ENCODE measurements at places on chromosomes 1 and 21.

GRCh38 chr1:241611063-241611462, 29.1 kb downstream of the CHML start:
- DNase-seq = peak; percentile 74

- no peak for DNase-seq
These were observed 23.9 kb downstream of the RAB3B start for GRCh38 chr1:51966559-51966958.

DNA sequence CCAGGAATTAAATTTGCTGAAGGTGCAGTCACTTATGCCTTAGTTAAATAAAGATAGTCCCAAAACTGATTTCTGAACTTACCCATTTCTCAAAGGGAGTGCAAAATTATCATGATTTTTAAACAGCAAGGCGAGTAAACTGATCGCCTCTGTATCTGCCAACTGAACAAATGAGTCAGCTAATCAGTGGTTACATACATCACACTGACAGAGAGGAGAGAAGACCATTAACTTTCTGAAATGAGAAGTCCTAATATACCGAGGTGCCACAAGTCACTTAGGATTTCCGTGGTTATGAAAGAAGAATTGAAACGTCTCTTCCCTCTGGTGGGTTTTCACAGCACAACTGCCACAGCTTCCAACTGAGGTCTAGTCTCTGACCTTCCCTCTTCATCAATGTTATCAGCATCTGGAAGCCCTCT, 400.7 kb downstream of the SMYD3 start:
- DNase-seq = no peak

DNA sequence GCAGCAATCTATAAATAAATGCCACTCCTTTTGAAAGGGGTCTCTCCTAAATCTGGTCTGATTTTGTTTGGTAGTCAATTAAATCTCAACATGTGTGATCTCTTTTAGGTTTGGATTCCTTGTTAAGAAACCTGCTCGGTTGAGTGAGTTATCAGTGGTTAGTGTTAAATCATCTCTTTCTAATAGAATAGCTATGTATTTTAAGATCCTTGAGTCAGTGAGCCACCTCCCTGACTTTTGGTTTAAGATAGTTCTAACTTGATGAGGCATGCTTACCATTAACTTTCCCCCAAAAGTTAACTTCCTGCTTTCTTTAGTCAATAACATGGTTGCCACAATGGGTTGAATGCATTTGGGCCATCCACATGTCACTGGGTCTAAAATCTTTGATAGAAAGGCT, 93.1 kb upstream of the OLFM3 start:
- DNase-seq = no peak

- no peak for DNase-seq
These were observed 52.3 kb upstream of the DNAJC6 start for GRCh38 chr1:65256860-65257708.

GRCh38 chr1:17998889-17999288, 108.7 kb upstream of the IGSF21 start:
- no peak for DNase-seq

DNA sequence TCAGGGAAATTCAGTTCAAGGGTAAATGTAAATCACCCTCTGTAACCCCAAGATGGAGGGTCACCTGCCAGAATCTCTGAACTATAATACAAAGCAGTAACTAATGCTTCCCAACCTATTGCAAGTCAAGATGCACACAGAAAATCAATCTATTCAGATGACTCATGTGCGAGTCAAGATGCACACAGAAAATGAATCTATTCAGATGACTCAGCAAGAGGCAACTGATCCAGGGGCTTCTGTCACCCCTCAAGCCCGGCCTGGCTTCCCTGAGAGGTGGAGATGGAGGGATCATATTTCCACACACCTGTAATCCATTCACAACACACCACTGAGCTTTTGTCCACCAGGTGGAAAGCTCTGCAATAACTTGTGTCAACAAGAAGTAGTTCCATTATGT, 17.4 kb upstream of the HIVEP3 start:
- peak; percentile 57 for DNase-seq

- peak; percentile 50 for DNase-seq
These were observed 155.5 kb downstream of the GLUL start for GRCh38 chr1:182235952-182236650.

DNA sequence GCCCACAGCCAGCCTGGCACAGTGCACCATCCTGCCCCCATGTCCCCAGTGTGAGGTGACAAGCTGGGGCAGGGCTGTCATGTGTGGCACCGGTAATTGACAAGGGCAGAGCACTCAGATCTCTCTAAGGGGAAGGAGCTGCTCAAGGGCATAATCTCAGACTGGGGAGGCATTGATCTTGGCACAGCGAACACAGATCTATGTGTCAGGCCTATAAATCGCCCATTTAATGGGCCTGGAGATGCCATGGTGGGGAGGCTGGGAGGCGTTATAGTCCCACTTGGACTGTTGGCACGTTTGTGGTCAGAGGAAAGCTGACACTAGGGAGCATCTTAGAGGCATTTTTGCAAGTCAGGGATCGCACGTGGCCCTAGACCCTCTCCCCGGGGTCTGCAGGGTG, 594.1 kb downstream of the PTPRU start:
- DNase-seq = no peak

- DNase-seq = peak; percentile 82
These were observed 102.3 kb upstream of the LMO4 start for GRCh38 chr1:87226341-87226760.

- no peak for DNase-seq
These were observed 46.1 kb upstream of the TARS2 start for GRCh38 chr1:150441121-150441520.

- DNase-seq = no peak
These were observed 3.5 kb upstream of the GSTM4 start for GRCh38 chr1:109652402-109652801.

- DNase-seq = no peak
These were observed 15.7 kb downstream of the NLRP3 start for GRCh38 chr1:247431643-247432042.

GRCh38 chr1:47417170-47418044, 1.3 kb downstream of the FOXE3 start:
- DNase-seq = no peak

DNA sequence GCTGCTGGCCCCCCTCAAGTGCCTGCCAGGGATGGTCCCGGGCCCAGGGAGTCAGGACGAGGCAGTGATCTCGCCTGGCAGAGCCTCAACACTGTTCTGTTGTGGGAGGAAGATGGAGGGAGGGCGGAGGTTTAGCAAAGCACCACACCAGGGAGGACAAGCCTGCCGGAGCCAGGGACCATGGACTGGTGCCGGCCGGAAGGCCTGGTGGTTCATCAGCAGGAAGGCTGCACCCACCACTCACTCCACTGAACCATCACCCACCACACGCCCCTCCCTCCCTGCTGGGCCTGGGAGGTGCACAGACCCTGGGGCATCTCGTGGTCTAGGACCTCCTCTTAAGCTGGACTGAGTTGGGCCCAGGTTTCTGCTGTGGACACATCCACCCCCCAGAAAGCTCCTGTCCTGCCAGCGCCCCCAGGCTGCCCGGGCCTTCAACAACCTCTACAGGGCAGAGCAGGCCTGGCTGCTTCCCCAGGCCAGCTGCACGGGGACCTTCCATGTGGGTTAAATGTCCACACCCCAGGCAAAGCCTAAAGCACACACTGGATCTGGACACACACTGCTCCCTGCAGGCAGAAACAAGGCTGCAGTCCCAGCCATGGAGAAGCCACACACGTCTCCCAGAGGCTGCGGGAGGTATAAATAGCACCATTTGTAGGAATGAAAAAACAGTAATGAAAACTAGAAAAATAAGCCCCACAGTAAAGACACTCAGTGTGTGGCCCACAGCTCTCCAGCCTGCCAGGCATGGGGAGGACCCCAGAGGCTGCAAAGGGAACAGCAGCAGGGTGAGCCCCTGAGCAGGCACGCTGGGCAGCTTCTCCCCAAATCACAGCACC, 10.4 kb upstream of the TMEM240 start:
- DNase-seq = peak; percentile 88

DNA sequence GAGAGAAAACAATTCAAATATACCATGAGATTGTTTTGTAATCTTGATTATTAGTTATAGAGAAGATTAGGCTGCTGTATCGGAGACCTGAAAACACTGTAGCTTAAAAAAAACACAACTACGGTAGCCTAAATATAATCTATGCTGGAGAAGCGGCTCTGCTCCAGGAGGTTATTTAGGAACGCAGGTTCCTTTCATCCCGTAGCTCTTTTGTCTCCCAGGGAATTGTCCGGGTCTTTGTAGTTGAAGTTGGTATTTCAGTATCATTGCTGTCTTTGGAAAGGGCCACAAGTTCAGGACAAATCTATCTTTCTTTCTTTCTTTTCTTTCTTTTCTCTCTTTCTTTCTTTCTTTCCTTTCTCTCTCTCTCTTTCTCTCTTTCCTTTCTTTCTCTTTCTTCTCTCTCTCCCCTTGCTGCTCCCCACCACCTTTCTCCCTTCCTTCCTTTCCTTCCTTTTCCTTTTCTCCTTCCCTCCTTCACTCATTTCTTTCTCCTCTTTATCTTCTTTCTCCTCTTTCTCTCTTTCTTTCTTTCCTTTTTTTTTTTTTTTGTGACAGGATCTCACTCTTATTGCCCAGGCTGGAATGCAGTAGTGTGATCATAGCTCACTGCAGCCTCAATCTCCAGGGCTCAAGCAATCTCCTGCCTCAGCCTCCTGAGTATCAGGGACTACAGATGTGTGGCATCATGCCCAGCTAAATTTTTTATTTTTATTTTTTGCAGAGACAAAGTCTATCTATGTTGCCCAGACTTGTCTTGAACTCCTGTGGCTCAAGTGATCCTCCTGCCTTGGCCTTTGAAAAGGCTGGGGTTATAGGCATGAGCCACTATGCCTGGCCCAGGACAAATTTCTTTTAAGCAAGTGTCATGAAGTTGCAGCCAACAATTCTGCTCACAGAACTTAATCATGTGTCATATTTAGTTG, 10.9 kb upstream of the NFIA start:
- no peak for DNase-seq

GRCh38 chr1:60342569-60342968, 269.0 kb upstream of the C1orf87 start:
- DNase-seq = peak; percentile 7
